T-helper 9 cell (primary cell): ENCODE measurements at places on chromosomes 6 and 20.

GRCh38 chr20:50487397-50487796 lies 22.8 kb upstream of the PTPN1 start:
- no peak for DNase-seq

- DNase-seq: peak; percentile 28
Measured at GRCh38 chr6:131135244-131136020, at the start of gene AKAP7. Gene AKAP7, plus strand, starts transcription at chr6:131135467. Its CDS starts 297 bp downstream, at chr6:131135764.

GRCh38 chr20:59331721-59332329 lies 31.4 kb downstream of the EDN3 start:
- DNase-seq: no peak

- no peak for DNase-seq
Measured at GRCh38 chr6:135853227-135853626, 1.7 kb downstream of the PDE7B start.

DNA sequence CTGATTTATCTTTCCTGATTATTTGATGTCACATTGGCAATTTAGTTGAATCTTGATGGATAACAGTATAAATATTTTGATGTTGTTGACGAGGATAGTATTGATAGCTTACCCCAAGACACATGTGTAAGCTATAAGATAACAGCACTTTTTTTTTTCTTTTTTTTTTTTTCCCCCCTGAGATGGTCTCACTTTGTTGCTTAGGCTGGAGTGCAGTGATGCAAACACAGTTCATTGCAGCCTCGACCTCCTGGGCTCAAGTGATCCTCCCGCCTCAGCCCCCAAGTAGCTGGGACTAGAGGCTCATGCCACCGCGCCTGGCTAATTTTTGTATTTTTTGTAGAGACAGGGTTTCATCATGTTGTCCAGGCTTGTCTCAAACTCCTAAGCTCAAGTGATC lies 21.8 kb downstream of the MYO6 start:
- DNase-seq: no peak

DNA sequence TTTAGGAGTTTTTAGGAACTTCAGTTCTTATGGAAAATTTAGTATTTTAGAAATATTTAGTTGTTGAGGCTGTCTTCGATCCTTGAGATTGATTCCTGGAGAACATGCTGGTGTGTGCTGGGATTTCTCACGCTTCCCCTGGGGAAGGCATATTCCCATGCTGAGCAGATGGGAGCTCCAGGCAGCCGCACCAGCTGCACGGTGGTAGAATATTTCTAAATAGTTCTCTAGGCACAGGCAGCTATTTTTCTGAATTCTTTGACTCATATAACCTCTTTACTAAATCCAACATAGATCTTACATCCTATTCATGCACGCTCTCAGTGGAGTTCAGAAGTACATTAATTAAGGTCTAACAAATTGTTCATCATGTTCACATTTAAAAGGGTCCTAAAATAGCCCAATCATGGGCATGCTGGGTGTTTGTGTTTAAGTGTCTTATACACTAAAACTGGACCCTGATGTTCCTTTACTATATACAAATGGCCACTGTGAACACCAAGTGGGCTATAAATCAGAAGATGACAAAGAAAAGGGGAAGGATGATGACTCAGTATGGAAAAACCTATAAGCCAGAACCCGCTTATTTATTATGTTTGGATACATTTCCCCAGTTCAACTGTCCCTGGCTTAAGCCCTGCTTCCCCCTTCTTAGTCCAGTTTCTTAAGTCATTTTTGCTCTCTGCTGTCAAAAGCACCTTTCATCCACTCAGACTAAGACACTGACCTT lies 138.5 kb downstream of the UST start:
- no peak for DNase-seq

DNA sequence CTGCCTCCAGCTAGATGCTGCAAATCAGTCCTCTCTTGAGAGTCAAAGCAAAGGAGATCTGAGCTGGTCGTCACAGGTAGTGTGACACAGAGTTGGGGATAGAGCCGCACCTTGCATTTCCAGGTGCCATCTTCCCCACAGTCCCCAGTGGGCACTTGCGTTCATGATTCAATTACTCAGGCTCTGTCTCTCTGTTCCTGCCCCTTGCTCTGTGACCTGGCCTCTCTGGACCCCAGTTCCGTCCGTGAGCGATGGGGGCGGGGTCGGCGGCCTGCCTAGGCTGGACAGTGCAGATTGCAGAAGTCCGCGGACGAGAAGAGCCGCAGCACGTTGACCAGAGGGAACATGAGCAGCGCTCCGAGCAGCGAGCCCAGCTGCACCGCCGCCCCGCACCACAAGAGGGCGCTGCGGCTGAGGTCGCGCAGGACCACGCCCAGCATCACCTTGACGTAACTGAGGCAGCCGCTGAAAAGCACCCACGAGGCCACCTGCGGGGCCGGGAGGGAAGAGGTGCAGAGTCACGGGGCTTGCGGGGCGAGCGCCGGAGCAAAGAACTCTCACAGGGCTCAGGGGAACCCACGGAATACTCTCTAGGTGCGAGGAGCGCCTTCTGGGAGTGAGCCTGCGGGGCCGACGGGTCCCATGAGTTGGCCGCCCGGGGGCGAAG lies 7.4 kb downstream of the SLC52A3 start:
- DNase-seq: peak; percentile 5

- no peak for DNase-seq
Measured at GRCh38 chr6:42411406-42411805, 40.3 kb downstream of the TRERF1 start.

- DNase-seq: peak; percentile 64
Measured at GRCh38 chr6:142692942-142693341, 252.0 kb downstream of the HIVEP2 start.

- DNase-seq: no peak
Measured at GRCh38 chr6:143896126-143896860, 32.0 kb downstream of the ZC2HC1B start.

DNA sequence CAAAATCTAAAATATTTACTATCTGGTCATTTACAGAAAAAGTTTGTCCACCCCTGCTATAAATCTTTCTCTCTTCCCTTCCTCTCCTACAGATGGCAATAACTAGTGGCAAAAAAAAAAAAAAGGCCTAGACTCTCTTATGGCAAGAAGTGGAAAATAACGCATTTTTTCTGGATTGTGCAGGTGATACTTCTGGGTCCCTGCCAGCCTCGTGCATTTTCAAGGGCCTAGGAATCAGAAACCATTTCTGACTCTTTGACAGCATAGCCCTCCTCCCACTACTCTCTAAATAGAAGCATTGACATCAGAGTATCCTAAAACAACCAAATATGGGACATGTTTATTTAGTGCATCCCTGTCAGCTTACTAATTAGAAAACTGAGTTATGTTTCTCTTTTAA lies 251.0 kb downstream of the KHDC1L start:
- DNase-seq: no peak

- no peak for DNase-seq
Measured at GRCh38 chr20:1863296-1863695, 31.9 kb upstream of the SIRPA start.

DNA sequence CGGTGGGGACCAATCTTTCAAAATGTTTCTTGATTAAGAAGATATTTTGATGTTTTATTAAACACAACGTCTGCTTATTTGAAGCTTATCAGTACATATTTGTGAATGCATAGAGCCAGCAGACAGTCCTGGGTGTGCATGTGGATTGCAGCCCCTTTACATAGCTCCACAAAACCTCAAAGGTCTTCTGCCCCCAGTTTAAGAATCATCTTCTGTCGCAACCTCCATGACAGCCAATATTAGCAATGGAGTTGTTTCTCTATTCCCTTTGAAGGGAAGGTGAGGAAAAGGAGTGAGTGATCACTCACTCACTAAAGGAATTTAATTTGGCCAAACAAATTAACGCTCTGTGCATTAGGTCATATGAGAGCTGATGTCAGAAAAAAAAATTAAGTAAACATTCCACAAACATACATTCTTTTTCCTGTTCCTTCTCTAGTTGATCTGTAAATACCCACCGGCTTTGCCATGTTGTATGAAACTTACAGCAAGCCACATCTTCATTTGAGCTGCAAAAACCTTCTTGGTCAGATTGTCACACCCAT lies 152.9 kb downstream of the SIM1 start:
- no peak for DNase-seq

- no peak for DNase-seq
Measured at GRCh38 chr6:90039911-90040310, 145.6 kb downstream of the GJA10 start.

- no peak for DNase-seq
Measured at GRCh38 chr6:84773431-84774156, 9.2 kb upstream of the TBX18 start.

- DNase-seq: no peak
Measured at GRCh38 chr6:92892626-92893170, 526.7 kb downstream of the EPHA7 start.

DNA sequence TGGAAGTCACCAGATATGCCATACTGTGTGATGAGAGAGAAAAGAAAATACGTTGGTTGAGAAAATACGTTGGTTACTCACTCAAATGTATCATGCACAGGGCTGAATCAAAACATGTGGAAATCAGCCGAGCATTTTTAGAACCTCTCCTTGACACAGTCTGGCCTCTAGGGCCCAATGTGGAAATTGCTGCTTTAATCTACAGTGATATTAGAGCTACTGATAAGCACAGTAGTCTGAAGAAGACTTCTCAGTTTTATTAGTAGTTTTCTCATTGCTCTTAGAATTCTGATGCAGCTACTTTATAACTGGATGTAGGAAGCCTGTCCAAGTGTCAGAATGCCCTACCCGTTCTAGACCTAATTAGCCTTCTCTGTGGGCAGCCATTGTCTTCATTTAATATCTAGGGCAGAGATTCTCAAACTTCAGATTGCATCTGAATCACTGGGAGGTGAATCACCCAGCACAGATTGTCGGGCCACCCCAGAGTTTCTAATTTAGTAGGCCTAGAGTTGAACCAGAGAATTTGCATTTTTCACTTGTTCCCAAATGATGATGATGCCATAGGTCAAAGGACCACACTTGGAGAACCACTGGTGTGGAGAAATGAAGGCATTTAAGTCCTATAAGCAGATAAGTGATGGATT lies 229.1 kb downstream of the PLCB1 start:
- no peak for DNase-seq

- no peak for DNase-seq
Measured at GRCh38 chr20:49866051-49866450, 49.3 kb downstream of the SPATA2 start.

DNA sequence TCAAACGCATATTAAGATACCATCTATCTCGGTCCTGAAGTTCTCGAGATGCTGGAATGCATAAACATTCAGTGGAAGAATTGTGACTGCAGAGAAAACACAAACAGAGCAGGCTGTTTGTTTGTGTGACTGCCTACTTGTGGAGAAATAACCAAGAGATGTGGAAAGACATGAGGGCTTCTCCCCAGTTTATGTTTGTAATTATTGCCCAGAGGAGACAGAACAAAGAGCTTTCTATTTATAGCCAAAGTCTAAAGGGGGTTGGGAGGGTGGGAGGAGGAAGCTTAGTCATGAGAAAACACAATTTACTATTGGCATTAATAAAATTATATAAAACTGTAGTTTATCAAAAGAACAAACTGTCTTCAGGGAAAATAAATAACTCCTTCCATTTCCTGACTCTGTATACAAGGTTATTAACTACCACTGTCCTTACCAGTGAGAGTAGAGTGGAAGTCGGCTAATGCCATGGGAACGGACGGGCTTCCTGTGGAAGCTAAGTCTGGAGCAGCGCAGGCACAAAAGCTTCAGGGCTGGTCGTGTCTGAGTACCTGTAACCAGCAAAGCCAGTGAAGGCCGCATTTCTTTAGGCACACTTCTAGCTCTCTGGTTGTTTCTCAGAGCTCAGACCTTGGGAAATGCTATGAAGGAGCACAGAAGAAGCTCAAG lies 200.2 kb upstream of the SUPT3H start:
- DNase-seq: no peak

- no peak for DNase-seq
Measured at GRCh38 chr6:111280445-111280955, 193.2 kb downstream of the SLC16A10 start.

- DNase-seq: no peak
Measured at GRCh38 chr6:44653761-44654218, 266.3 kb downstream of the CDC5L start.

DNA sequence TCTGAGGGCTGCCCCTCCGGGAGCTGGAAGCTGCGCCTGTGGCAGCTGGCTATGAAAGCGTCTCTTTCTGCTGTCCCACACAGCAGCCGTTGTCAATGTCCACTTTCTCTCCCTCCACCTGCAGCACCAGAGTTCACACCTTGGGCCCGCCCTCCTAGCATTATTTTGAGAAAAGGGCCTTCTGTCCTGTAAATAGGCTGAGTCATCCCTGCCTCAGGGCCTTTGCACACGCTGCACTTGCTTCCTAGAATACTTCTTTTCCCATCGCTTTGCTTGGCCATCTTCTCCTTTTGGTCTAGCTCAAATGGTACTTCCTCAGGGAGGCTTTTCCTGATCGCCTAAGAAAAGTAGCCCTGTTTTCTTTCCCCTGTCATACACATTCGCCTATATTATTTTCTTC lies 69.3 kb upstream of the ZNFX1 start:
- DNase-seq: no peak

DNA sequence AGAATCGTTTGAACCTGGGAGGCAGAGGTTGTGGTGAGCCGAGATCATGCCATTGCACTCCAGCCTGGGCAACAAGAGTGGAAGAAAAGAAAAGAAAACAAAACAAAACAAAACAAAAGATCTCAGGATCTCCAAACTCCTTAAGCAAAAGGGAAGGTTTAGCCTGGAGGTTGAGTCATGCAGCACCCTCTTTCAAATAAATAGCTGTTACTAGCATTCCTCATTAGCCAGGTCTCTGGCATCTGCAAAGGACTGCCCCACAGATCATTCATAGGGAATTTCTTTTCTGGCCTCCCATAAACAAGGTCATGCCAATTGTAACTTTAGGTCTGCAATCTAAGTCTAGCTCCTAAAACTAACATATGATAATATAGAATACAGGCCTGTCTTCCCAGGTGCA lies 37.2 kb downstream of the EDN1 start:
- DNase-seq: no peak

- no peak for DNase-seq
Measured at GRCh38 chr6:143223895-143224294, 163.2 kb downstream of the AIG1 start.

GRCh38 chr6:114419175-114419574 lies 76.4 kb upstream of the HS3ST5 start:
- DNase-seq: no peak

- no peak for DNase-seq
Measured at GRCh38 chr6:124963416-124963785, 1.2 kb downstream of the RNF217 start.

DNA sequence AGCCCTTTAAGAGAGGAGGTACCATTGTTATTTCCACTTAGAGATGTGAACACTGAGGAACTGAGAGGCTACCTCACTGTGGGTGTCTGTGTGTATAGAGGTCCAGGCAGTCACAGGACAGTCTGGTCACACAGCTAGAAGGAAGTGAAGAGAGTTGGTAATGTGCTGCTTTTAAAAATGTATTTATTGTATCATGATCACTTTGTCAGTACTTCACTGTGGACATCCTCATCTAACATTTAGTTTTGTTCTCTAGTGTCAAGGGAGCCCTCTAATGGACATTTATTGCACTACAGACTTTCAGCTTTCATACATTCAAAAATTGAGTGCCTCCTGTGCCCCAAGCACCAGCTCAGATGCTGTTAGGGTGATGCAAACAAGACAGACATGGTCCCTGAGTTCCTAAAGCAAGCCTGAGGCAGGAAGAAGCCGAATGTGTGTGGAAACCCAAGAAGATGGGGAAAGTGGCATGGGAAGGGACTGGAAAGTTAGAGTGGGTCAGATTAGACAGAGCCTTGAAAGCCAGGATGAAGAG lies 123.0 kb downstream of the SLC16A10 start:
- DNase-seq: no peak
